ENCODE measurements at places on chromosomes 3 and 15.
A peak's percentile ranks its signal among the peaks of the same experiment; 100 is the strongest.

DNA sequence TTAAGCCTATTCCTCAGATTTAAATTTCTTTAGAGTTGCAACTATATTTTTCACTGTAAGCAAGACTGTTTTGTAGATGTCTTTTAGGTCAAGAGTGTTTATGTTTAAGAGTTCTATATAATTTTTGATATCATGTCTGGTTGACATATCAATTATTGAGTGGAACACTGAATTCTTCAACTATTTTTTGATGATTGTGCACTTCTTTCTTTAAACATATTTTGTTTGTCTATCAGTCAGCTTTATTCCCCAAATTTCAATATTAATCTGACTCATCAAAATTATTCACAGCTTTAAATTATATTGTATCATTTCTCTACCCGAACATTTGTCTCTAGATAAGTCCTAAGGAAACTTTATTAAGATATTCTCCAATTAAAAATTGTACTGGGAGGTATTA, 933.6 kb upstream of the ROBO1 start:
- no peak for DNase-seq

DNA sequence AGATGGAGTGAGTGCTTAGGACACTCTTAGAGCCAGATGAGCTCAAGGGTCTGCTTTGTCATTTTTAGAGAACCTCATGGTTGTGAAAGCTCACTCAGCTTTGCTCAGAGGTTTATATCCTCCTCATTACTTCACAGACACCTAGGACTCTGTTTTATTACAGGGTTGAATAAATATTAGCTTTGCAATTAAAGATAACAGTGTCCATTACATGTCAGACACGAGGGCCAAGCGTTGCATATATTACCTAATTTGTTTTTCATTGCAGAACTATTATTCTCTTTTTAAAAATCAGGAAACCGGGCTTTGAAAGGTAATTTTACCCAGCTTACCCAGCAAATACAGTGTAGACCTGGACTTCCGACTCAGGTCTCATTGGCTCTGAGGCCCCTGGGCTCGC, 16.1 kb downstream of the MAP6D1 start:
- DNase-seq: no peak

DNA sequence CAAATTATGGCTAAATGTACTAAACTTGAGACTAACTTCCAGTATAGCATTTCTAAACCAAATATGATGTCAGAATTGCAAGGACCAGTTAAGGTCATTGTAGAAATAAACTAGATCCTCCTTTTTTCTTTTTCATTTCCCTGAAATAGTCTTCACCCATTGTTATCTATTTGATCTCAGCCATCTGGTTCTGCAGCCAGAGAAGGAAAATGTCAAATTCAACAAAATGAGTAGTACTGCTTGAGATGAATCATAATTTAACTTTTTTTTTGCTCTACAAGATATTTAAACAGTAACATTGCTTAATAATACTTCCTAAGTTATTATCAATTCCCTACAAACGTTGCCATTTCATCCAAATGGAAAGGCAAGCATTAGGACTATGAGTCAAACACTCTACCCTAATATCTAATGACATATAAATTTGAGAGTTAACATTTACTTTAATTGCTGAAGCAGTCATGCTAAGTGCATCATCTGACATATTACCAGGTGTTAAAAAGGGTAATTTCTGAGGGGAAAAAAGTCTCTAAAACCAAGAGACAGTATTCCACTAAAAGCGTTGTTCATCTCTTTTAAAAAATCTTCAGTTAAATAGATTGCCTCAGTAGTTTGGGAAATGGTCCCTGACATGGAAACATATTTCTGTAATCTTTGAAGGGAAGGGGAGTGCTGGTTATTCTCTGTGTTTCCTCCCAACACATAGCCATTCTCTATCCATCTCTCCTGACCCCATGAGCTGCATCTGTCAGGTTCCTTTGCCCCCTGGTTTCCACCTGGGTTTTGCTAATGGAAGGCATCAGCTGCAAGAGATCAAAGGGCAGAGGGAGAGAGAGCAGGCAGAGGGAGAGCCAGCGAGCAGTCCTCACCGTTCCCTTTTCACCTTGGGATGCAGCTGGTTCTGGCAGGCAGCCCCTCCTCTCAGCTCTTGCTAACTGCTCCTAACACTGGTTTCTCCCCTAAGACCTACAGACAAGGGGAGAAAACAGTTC, 138.5 kb downstream of the ARPP21 start:
- DNase-seq: peak; percentile 63

DNA sequence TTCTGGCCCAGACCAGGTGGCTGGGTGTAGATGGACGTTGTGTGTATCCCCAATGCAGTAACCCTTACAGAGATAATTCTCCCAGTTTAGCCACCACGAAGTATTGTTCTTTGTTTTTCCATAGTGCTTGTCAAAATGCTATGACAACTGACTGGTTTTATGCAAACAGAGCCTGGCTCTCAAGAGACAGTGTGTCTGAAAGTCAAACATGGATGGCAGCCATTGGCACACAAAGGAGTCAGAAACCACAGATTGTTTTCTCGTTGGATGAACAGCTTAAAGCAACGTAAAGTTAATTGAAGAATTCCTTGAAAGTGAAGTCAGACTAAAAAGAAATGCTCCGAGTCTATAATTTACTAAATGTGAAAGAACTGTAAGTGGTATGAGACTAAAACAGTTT, 91.2 kb downstream of the FILIP1L start:
- DNase-seq: no peak

All from endodermal cell (in vitro differentiated cells).